HS-5 (cell line): ENCODE measurements at places on chromosomes 1 and 21.

GRCh38 chr1:208129487-208129886 lies 114.7 kb downstream of the PLXNA2 start:
- no peak for DNase-seq

DNA sequence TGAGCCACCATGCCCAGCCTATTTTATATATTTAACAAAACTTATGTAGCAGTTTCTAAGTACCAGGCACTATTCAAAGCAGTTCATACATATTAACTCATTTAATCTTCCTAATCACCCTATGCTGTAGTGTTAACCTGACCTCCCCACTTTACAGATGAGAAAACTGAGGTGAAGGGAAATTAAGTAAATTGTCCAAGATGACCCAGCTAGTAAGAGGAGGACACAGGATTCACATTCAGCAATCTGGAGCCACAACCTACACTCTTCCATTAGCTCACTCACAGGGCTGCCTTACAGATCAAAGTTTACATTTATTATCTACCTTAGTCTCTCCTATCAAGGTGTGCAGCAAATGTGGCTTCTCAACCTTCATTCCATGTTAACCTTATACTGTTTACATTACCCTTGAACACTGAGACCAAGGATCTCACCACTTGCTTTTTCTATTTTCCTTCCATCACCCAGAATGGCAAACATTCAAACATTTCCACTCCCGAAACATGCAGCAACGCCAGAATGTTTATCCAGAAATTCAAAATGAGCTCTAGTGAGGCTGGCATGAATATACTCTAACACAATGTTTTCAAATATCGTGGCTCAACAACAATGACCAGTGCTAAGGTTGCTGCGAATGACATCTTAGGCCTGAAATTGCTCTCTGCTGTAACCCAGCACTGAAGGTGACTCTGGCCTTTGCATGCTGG lies 24.5 kb downstream of the HIVEP3 start:
- DNase-seq, result no peak

- no peak for DNase-seq
These were observed 3.2 kb upstream of the CELSR2 start for GRCh38 chr1:109246141-109246551.

GRCh38 chr1:53069663-53070327 lies 7.8 kb downstream of the PODN start:
- no peak for DNase-seq

- no peak for DNase-seq
These were observed 94.1 kb downstream of the SIK1 start for GRCh38 chr21:43332861-43333297.

- DNase-seq, result no peak
These were observed 83.3 kb upstream of the TNR start for GRCh38 chr1:175826705-175827104.

DNA sequence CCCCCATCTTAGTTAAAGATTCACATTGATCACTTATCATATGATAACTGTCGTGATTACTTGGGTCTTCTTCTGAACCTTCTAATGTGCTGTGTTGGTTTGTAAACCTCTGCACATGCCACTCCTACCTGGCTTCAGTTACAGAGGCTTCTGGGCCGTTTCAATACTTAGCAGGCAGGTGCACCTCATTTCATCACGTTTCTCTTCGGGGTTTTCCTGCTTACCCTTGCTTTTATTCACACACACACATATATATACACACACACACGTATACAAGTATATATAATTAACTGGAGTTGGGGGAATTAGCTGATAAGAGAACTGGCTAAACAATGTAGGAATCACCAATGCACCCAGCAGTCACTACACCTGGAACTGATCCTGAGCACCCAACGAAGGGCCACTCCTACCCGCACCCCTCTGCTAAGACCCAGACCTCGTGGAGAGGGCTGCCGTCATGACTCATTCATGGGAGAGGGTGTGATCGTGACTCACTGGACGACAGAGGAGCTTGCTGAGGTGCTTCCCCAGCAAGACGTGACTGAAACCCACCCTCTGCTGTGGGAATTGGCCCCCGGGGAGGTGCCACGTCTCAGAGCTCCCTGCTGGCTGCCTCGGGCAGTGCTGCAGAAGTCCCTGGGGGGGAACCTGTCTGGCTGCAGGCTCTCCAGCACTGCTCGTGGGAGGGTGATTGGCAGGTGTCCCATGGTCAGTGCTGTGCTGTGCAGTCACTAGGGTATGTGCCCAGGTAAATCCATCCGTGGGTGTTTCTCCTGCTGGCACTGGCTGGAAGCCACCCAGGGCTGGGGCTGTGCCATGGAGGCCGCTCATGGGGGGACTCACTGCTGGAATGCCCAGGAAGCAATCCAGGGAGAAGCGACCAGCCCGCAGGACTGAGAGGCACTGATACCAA lies 166.6 kb downstream of the DYRK1A start:
- DNase-seq, result no peak

GRCh38 chr1:145961425-145962156 lies 2.8 kb downstream of the ANKRD34A start:
- DNase-seq, result no peak

DNA sequence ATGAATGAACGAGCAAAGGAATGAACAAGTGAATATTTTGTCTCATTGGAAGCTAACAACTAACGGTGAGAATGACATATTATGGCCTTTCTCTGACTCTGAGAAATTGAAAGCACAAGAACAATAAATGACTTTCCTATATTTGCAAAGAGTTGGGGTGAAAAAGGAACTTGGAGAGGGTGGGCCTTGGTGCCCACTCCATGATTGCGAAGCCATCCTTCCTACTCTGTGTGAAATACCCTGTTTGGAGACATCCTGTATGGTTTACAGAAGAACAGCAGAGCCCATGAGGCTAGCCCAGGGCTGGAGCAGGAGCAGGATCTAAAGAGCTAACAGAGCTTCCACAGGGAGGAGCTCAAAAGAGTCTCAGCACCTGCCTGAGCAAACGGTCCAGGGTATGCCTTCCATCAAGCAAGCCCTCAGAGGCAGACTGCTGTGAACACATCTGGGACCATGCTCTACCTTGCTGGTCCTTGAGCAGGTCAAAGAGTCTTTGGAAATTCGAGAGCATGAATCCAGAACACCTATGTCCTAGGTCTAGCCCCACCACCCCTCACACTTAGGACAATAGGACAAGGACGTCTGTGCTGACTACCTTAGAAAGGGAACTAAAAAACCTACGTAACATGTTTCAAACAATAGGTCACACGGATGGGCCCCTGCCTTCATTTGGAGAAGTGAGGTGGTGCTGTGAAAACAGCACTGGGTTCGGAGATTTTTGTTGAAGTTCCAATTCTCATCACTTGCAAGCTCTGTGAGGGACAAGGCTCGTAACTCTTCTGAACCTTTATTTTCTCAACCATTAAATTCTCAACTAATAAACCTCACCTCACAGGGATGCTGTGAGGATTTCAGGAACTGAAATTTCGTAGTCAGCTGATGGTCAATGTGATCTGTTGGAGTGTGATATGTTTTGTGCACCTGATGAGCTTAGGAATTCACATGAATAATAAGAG lies 377.4 kb downstream of the RRAGC start:
- DNase-seq, result no peak

- no peak for DNase-seq
These were observed 546 bp downstream of the POU2F1 start for GRCh38 chr1:167221126-167221737.

GRCh38 chr1:152408664-152409063 lies 5.4 kb downstream of the CRNN start:
- no peak for DNase-seq

DNA sequence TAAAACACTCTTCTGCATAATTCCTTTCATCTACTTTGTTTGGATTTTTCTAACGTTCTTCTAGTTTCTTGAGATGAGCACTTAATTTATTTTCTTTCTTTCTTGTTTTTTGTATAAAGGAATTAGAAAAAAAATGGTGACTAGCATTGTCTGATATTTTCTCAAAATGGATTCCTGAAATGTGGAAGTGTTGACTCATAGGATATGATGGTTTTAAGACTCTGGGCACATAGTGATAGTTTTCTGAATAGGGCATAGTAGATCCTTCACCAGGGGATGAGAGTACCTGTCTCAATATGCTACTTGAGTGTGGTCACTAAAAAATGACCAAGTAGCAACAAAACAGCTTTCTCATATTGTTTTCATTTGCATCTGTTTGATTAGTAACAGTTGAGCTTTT lies 100.9 kb downstream of the PEX14 start:
- peak; percentile 79 for DNase-seq

- no peak for DNase-seq
These were observed 206.7 kb upstream of the C1orf87 start for GRCh38 chr1:60280256-60280655.

DNA sequence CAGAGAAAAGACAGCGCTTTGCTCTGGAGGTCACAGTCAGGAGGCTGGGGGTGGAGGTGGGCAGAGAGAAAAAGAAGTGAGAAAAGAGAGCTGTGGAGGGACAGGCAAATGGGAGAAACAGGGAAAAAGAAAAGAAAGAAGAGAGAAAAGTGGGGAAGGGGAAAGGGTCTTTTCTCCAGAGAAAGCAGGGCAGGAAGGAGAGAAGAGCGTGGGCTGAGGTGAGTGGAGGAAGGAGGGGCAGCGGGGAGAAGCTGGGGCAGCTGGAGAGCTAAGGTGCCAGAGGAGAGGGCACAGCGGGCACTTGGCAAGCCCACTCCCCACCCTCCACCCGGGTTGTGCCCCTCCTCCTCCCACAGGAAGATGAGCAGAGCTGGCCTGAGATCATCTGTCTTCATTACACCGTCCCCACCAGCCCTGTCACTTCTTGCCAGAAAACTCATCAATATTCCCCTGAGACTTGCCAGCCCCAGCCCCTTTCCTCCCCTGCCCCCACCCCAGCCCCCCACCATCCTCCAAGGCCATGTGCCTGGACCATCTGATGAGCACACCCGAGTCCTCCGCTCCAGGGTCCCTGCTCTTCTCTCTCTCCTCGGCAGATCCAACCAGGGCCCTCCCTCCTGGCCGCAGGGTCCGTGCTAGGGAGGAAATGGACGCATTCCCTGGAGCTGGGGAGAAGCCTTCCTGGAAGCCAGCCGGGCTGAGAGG lies 17.0 kb upstream of the BLACAT1 start:
- DNase-seq, result no peak

GRCh38 chr1:194731025-194731424 lies 1544.6 kb upstream of the B3GALT2 start:
- no peak for DNase-seq

GRCh38 chr1:39648496-39648895 lies 9.1 kb upstream of the HEYL start:
- DNase-seq, result no peak

DNA sequence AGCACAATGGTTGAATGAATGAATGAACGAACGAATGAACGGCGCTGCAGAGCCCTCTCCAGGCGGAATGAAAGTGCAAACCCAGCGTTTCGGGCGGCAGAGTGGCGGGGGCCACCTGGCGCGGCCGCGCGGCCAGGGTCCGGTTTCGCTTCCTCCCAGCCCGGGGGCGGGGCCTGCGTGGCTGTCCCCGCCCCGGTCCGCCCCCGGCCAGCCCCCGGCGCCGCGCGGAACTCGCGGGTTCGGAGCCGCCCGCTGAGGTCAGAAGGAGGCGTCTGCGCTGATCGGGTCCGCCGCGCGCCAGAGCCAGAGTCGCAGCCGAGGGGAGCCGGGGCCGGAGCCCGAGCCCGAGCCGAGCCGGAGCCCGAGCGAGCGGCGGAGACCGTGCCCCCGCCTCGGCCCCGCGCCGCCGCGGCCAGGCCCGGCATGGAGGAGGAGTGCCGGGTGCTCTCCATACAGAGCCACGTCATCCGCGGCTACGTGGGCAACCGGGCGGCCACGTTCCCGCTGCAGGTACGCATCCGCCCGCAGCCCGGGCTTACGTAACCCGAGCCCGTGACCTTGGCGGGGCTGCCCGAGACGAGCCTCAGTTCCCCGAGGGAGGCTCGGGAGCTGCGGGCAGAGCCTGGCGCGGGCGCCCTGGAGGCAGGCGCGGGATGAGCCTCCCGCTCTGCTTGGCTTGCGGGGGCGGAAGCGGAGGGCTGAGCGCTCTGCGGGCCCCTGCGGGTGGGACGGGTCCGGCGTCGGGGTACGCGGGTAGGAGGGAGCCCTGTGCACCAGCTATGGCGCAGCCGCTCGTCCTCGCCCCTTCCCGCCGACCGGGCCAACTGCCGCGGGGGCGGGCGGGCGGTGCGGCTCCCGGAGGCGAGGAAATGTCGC lies at the start of gene PDXK:
Gene PDXK, plus strand, starts transcription at position 258 of the 876 bp plus-strand sequence. Its CDS starts 166 bp downstream, at position 424.
- DNase-seq, result no peak

GRCh38 chr1:85179522-85179921 lies 21.3 kb downstream of the SYDE2 start:
- no peak for DNase-seq

GRCh38 chr1:50508040-50508586 lies 84.9 kb upstream of the DMRTA2 start:
- DNase-seq, result no peak

DNA sequence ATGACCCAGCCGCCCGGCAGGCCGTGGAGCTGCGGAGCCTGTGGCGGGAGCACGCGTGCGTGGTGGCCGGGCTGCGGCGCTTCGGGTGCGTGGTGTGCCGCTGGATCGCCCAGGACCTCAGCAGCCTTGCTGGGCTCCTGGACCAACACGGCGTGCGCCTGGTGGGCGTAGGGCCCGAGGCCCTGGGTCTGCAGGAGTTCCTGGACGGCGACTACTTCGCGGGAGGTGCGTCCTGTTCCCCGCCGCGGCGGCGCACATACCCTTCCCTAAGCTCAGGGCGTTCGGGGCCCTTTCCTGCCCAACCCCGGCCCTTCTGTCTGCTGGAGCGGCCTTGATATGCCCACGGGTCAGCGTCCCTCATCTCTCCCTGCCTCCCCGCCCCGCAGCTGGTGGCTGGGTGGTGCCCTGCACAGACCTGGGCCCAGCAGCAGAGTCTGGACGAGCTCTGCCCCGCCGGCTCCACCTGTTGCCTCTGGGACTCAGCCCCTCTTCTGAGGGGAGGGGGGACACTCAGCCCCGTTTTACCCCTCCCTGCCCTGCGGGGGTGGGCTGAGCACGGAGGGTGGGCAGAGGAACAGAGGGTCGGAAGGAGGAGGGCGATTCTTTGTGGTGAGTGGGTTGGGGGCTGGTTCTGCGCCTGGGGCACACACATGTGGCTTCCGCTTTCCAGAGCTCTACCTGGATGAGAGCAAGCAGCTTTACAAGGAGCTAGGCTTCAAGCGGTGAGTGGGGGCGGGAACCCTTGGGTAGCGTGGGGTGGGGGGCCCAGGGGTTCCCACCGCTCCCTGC lies 688 bp downstream of the PRXL2B start:
- no peak for DNase-seq

DNA sequence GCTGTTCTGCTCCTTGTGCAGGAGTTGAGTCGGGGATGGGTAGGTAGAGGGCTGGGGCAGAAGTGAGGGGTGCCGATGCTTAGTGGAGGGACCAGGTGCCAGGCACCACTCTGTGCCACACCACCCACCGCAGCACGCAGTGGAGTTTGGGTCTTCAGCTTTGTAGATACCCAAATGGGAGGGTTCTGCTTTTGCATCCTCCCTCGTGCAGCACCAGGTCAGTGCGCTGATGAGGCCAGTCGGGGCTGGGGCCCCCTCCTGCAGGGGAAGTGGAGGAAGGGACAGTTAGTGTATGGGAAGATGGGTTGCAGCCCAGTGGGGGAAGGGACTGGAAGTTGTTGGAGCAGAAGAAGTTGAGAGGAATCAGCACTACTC lies 244.0 kb downstream of the RHOU start:
- DNase-seq, result no peak

DNA sequence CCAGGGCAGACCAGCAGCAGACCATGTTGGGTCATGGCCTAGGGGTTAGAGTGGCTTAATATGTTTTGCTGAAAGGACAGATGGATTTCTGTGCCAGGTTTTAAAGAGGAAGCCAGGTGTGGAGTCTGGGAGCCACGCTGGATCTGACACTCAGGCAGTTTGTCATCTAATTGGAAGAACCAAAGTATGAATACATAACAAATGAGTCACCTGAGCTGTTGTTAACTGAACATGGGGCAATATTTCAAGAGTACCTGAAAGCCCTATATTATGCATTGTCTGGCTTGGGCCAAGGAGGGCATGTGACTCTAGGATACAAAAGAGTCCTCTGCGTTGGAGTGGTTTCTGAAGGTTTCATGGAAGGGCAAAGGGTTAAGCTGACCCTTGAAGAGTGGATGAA lies 70.6 kb downstream of the LMO4 start:
- no peak for DNase-seq
